WTC11 (cell line): ENCODE measurements at places on chromosomes 7 and 10. TPM values are rescaled to one million over a fixed set of nuclear protein-coding genes. Genes with fewer than 3 reads are reported as not detected.

LBX1 gene
- total RNA-seq, result not detected in 3 replicates

LRRD1 gene
- not detected in 3 replicates for total RNA-seq

UPP1 gene
- total RNA-seq, result 34.6 to 55.6 TPM (median 37.7 TPM) in 3 replicates

NODAL gene
- 41.1 to 57.0 TPM (median 41.5 TPM) in 3 replicates for total RNA-seq

CYP2E1 gene
- total RNA-seq, result 1.0 to 2.6 TPM (median 1.3 TPM) in 3 replicates

ZWINT gene
- total RNA-seq, result 66.9 to 67.8 TPM (median 67.8 TPM) in 3 replicates

PRF1 gene
- total RNA-seq, result 0.11 to 0.18 TPM (median 0.16 TPM) in 3 replicates

NEUROD6 gene
- not detected in 3 replicates for total RNA-seq

NPY gene
- total RNA-seq, result 0.37 to 0.63 TPM (median 0.46 TPM) in 3 replicates
